Testis (tissue), 5 donors: ENCODE measurements at places on chromosomes 16 and 17.

DNA sequence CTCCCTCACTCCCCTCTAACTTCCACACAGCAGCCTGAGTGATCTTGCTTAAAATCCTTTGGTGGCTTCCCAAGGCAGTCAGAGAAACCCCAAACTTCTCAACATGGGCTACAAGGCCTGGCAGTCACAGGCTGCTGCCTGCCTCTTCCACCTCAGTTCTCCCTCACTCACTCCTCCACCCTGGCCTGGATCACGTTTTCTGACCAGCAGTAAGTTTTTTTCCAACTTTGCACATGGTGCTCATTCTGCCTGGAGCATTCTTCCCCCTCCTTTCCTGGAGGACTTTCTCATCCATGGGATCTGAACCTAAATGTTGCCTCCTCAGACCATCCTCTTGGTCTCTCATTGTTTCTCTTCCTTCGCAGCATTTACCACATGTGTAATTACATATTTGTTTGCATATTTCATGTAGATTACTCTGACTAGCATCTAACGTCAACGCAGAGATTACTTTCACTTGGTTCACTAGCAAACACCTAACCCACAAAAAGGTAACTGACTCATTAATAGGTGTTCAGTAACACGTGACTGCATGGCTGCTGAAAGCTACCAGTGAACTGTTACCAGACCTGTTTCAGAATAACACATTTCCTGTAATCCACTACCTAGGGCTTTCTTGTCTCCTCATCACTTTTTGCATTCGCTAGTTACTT, 17.1 kb downstream of the GNA13 start:
- DNase-seq: no peak

DNA sequence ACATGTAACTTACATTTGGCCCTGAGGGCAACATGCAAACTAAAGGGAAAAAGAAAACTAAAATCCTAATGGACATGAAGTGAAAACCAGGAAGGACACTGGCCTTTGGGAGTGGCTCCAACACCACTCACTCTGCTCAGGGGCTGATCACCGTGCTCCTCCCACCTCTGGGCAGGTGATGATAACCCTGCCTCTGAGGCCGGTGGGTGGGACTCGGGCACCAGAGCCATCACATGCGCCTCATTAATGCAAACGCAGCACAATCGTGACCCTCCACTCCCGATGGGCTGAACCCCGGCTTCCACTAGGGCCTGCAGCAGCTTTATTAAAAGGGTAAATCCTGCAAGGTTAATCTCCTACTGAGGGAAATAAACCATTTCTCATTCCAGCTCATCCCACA, 4.7 kb downstream of the KLHDC4 start:
- DNase-seq: no peak

DNA sequence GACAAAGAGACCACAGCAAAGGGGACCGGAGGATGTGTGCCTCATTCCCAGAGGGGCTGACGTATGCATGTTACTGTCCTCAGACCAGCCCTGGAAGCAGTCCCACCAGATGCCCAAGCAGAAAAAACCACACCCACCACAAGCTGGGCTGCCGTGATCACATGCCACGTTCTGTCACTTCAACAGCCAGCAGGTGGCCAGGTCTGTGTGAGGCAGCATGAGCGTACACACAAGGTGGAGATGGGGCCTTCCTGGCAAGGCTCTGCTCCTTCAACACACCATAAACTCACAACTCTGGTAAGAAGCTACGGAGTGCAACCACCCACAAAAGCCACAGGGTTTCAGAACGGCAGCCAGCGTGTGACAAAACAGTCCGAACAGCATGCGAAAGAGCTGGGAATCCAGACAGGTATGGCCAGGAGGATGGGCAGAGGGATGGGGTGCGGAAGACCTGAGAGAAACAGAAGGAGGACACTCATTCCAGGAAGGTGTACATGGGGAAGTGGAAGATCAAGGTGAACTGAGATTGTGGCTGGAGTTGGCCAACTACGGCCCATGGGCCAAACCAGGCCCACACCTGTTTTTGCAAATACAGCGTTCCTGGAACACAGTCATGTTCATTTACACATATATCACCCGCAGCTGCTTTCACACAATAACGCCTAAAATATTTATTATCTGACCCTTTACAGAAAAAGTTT, 27.9 kb downstream of the MBTPS1 start:
- DNase-seq: no peak

- peak; percentile 25 for DNase-seq
These were observed 19.8 kb upstream of the MARCHF10 start for GRCh38 chr17:62827746-62828485.

- no peak for DNase-seq
These were observed 7.4 kb downstream of the RNF40 start for GRCh38 chr16:30769379-30770089.

DNA sequence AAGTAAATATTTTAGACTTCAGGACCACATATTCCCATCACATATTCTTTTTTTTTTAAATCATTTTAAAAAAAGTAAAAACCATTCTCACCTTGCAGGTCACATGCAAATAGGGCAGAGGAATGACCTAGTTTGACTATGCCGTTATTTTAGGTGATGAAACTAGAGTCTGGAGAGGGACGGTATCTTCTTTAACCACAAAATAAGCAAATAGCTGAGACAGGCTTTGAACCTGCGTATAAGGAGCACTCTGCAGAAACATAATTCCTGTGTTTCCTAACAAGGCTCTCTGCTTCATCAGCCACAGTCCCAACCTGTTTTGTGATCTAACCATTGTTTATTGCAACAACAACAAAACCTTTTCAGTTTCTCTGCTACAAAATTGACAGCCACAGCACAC, 121.5 kb downstream of the PCTP start:
- DNase-seq: no peak

DNA sequence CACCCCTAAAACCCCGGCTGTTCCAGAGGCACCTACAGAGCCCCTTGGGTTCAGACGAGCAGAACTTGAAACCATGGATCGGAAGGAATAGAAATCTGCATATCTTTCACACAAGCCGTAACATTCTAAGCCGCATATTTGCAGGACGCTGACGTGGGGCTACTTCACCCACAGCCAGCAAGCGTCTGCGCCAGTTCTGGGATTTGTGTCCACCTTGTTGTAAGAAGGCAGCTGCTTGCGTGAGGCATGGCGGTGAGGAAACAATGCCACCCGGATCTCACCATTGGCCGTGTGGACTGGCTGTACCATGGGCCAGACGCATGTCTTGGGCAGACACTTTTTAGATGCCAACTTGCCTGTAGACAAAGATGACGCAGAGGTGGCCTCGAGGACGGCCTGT, 34.5 kb downstream of the TNFRSF13B start:
- peak; percentile 4 for DNase-seq

- DNase-seq: no peak
These were observed 7.8 kb upstream of the TMEM132E start for GRCh38 chr17:34571428-34572130.

GRCh38 chr17:21511363-21512195, 135.4 kb downstream of the KCNJ12 start:
- DNase-seq: peak; percentile 88

GRCh38 chr16:70430667-70431536, 8.0 kb downstream of the ST3GAL2 start:
- DNase-seq: no peak

- no peak for DNase-seq
These were observed 7.5 kb downstream of the NETO2 start for GRCh38 chr16:47136099-47136842.

GRCh38 chr17:70205401-70205800, 36.1 kb downstream of the KCNJ2 start:
- no peak for DNase-seq

DNA sequence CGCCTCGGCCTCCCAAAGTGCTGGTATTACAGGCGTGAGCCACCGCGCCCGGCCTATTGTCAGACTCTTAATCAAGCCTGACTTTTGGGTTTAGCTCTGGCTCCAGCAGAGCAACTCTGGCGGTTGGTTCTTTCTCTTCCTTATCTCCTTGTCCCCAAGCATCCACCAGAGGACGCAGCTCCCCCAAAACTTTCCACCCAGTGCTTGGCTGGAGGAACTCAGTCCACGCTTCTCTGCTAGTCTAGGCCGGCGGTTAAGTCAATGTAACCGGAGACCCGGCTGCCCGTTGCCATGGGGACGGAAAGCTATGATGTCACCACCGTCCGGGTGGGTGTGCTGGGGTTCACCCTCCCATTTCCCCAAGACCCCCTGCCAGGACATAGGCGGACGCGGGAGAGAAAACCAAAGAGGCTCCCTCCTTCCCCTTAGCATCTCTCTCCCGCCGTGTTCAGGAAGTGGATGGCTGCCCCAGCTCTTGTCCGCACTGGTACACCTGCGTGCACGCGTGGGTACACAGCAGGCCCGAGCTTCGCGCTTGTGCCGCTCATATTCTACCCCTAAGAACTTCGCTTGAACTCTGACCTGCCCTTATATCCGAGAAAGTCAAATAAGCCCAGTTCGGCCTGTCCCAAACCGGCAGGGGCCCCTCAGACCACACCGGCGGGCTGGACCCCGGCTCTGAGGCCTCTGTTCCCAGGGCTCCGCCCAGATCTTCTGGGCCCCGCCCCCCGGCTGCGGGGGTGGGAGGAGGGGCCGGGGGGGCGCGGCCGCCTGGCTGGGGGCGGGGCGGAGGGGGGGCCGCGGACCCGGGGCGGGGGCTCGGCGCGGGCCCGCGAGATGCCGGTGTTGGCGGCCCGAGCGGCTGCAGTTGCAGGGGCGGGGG, at the start of gene RND2:
TSS of gene RND2 (plus strand) at position 825 of the 883 bp plus-strand sequence. CDS start 117 bp downstream, outside the sequence.
- peak; percentile 94 for DNase-seq

- no peak for DNase-seq
These were observed 1.3 kb downstream of the ATP2A3 start for GRCh38 chr17:3962965-3963236.

GRCh38 chr17:70624211-70624610, 454.9 kb downstream of the KCNJ2 start:
- DNase-seq: no peak

DNA sequence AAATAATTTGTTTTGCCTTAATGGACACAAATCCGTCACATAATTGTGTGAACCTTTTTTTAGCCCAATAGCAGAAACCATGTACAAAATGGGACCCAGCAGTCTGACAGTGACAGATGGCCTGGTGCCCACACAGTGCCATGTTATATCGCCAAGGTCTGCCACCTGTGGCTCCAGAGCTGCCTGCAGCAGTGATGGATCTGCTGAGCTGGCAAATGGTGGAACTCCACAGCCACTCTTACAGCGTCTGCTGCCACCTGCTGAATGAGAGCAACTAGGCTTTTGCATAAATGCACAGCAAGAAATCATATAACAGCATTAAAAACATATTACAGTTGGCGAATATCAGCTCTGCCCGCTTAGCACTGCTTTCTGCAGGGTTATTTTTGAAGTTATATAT, 59.4 kb downstream of the NUP93 start:
- DNase-seq: peak; percentile 50

DNA sequence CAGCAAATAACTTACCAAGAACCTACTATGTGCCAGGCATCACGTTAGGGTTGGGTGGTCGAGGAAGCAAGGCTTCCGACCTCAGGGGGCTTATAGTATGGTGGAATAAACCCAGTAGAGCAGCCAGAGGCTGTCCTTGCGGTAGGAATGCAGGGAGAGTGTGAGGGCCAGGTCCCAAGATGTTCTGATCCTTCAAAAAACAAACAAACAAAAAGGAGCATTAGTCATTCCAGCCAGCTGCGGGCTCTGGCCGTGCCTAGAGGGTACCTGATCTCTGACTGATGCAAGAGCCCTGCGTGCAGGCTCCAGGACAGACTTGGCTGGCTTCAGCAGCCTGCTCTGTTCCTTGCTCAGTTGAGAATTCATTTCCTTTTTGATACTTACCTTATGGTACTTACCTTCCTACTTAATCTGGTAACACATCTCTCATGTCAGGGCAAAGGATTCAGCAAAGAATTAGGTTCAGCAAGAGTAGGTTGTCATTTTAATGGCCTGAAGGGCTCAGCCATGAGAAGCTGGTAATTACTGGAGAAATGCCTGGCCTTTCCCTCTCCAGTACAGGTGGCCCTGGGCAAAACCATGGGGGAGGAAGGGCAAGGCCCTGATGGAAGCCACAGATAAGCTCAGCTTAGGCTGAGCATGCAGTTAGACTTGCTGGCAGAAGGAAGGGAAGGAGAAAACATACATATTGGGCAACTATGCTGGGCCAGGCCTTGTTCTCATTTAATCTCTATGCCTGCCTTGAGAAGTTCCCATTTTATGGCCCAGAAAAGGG, 18.4 kb downstream of the CYB5D2 start:
- DNase-seq: no peak

DNA sequence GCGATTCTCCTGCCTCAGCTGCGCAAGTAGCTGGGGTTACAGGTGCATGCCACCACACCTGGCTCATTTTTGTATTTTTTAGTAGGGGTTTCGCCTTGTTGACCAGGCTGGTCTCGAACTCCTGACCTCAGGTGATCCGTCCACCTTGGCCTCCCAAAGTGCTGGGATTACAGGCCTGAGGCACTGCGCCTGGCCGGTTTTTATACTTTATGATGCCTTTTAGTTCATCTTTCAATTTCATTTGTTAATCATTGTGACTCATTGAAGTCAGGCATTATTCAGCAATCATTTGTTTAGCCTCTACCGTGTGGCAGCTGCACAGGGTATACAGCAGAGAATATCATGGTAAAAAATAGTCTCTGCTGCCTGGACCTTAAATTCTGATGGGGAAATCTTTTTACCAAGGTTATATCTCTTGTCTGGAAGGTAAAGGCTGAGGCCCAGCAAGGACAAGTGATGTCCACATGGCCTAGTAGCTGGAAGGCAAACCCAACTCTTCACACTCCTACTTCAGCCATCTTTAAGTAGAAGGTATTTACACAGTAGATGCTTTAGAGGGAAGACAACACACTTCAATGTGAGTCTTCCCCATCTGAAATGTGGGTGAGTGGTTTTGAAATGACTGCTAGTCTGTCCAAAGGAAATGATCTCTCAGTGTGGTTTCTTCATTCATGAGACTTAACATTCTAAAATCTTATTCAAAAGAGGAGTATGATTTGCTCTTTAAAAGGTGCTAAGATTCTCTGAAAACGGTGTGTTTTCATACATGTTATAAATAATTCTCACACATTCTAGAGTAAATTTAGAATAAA, 2.4 kb downstream of the PRPSAP2 start:
- DNase-seq: no peak

DNA sequence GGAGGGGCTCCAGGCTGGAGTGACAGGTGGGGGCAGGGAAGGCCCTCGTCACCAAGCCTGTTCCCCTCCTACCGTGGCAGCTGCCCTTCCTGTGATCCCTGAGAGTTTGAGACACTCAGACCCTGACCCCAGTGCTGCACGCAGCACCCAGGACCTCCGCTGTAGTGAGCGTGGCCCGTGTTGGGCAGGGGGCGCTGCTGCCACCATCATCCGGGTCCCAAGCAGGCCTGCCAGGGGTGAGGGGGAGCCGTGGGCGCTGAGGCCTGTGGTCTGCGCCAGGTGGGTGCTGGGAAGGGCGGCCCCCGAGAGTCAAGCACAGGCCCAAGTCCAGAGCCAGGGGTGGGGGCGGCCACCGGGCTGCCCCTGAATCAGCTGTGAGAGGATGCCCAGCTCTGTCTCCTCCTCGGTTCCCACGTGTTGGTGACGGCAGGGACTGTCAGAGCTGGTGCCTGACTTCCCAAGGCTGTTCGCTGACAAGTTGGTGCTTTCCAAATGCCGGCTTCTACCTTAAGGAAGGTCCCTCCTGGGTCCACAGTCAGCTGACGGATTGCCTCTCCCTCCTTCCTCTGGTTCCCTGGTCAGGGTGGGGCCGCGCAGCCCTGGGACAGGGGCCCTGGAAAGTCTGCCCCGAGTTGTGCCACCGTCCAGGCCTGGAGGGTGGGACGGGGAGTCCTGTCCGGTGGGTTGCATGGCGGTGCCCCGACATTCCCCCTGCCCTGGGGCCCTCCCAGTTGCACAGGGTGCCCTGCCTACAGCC, 31.1 kb downstream of the TPSG1 start:
- DNase-seq: no peak

- no peak for DNase-seq
These were observed 21.9 kb downstream of the AIPL1 start for GRCh38 chr17:6413065-6413464.
